ENCODE measurements at places on chromosomes 11 and 22. TPM values are rescaled to one million over a fixed set of nuclear protein-coding genes. Genes with fewer than 3 reads are reported as not detected.

RAB39A gene
- not detected for total RNA-seq

CDHR5 gene
- total RNA-seq = not detected

ANGPTL5 gene
- total RNA-seq = under 0.01 TPM

POGLUT3 gene
- 30.7 TPM for total RNA-seq

PKNOX2 gene
- total RNA-seq = 0.92 TPM

KRTAP5-9 gene
- total RNA-seq = not detected

DUSP8 gene
- total RNA-seq = under 0.01 TPM

TPCN2 gene
- 10.9 TPM for total RNA-seq

MYO7A gene
- 0.09 TPM for total RNA-seq

BTBD18 gene
- not detected for total RNA-seq

GAL3ST3 gene
- total RNA-seq = 0.14 TPM

SAA2 gene
- 0.28 TPM for total RNA-seq

IL18 gene
- 5.8 TPM for total RNA-seq

SEZ6L gene
- total RNA-seq = not detected

OR5M3 gene
- not detected for total RNA-seq

SPDYC gene
- total RNA-seq = not detected

OOSP3 gene
- total RNA-seq = not detected

MPPED2 gene
- not detected for total RNA-seq

OR5P2 gene
- total RNA-seq = not detected

PHLDB1 gene
- 108 TPM for total RNA-seq

HOATZ gene
- not detected for total RNA-seq

BAIAP2L2 gene
- total RNA-seq = 0.28 TPM

RBX1 gene
- 58.9 TPM for total RNA-seq

CHID1 gene
- total RNA-seq = 56.2 TPM

MFRP gene
- total RNA-seq = not detected

FDXACB1 gene
- 1.3 TPM for total RNA-seq

OLFML1 gene
- 3.1 TPM for total RNA-seq

KRTAP5-10 gene
- total RNA-seq = not detected

DKK3 gene
- total RNA-seq = 371 TPM

UPB1 gene
- not detected for total RNA-seq

TCN1 gene
- total RNA-seq = not detected

SRPRA gene
- 51.1 TPM for total RNA-seq

OR51I1 gene
- total RNA-seq = 0.28 TPM

INPP5J gene
- total RNA-seq = 0.09 TPM

UBQLNL gene
- total RNA-seq = 0.14 TPM

MED19 gene
- 13.7 TPM for total RNA-seq

TAGLN gene
- 541 TPM for total RNA-seq

HEPHL1 gene
- total RNA-seq = 0.14 TPM

PDGFB gene
- 0.14 TPM for total RNA-seq

Measured in smooth muscle cell of bladder (primary cell).